Activated T-helper 2 cell treated with anti-CD3 and anti-CD28 coated beads, Interferon-gamma antibody, Interleukin-2, Interleukin-4, amounts not matched to agents 10 μg/mL and 5 μg/mL and 100 μg/mL, durations not matched to agents 14 hours and 24 hours and 36 hours (primary cell): ENCODE measurements at places on chromosomes 1 and 21.

- DNase-seq, result no peak
Observed at GRCh38 chr1:9044236-9044635, 18.0 kb upstream of the SLC2A7 start.

GRCh38 chr1:44619261-44619900 lies 54.9 kb downstream of the TMEM53 start:
- no peak for DNase-seq

GRCh38 chr1:87508247-87508787 lies 179.6 kb downstream of the LMO4 start:
- no peak for DNase-seq

DNA sequence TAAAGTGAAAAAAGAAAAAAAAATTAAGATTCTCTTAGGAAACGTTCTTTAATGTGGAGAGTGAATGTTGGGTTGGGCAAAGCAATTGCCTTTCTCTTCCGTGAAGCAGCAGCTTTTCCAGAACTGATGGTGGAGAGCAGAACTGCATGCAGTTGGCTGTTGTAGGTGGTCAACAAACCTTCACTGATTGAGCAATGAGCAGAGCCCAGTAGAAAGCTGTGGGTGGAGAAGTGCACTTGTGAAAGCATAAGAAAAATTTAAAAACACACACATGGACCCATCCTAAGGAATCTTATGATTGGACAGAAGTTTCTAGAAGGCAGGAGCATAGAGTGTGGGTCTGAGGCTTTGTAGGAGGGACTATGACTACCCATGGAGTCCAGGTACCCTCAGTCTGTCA lies 4.5 kb downstream of the PRELP start:
- no peak for DNase-seq

DNA sequence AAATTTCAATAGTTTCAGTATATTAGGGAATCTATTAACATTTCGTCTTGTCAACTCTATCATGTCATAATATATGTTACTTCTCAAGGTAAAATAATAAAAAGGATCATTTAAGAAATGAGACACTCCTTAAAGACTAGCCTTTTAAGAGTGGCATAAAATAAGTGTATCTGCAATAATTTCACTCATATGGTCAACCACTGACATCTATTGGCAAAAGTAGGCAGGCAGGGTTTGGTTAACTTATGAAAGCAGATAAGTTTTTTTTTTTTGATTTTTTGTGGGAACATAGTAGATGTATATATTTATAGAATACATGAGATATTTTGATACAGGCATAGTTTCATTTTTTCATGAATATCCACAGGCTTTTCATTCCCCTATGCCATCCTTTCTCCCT lies 5.5 kb upstream of the RGS21 start:
- DNase-seq, result no peak

DNA sequence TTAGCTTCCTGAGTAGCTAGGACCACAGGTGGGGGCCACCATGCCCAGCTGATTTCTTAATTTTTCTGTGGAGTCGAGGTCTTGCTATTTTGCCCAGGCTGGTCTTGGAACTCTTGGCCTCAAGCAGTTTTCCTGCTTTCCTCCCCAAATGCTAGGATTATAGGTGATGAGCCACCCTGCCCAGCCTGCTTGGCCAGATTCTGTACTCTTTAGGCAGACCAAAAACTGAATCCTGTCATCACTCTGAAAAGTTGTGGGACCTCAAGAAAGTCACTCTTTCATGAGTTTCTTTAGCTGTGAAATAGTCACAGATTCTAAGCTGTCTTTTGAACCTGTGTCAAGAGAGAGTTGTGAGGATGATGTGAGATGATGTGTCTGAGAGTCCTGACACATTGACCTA lies 105.4 kb downstream of the CAMTA1 start:
- no peak for DNase-seq

DNA sequence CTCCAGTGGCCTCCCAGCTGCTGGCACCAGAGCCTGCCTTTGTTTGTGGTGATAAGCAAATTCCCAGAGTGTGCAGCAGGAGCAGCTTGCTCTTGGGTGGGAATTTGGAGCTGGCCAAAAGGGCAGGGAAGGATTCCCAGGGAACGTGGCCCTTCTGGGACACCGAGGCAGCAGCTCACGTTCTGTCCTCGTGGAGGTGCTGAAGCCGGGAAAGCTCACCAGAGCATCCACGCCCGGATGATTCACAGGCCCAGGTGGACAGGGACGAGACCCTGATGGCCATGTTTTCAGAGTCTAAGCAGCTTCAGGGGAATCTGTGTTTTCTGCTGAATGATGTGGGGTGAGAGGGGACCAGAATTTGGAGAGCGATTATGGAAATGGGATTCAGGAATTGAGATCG lies 19.1 kb upstream of the KLHDC7A start:
- DNase-seq, result no peak

- DNase-seq, result no peak
Observed at GRCh38 chr1:232168508-232168907, 461.4 kb downstream of the SIPA1L2 start.

DNA sequence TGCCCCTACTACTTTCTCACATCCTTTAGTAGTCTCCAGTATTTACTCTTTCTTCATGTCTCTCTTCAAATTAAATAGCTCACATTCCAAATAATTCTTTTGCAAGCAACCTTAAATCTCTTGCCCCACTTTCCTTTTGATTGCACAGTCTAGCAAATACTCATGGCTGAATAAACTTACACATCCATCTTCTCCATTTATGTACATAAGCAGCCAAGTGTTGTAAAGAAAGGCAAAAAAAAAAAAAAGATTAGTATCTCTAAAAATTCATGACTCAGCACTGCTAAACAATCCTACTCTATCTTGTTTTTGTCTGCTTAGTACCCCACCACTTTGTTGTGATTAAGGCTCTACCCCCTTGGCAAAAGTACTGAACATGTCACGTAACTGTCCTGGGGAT lies 42.6 kb downstream of the F13B start:
- DNase-seq, result no peak

DNA sequence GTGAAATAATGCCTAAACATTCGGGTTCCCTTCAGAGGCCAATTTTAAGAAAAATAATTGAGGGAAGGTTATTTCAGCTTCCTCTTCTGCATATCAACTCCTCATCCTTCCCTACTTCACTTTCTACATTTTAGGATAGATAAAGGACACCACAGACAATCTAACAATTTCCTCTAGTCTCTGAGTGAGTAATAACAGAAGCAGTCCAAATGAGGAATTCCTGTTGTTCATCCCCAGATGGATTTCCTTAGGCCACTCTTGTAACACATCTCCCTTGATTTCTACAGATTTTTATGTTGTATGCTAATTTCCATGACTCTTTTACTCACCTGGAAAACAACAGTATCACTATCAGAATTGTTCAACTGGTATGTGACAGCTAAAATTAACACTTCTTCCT lies 87.7 kb upstream of the LYPLAL1 start:
- DNase-seq, result no peak

DNA sequence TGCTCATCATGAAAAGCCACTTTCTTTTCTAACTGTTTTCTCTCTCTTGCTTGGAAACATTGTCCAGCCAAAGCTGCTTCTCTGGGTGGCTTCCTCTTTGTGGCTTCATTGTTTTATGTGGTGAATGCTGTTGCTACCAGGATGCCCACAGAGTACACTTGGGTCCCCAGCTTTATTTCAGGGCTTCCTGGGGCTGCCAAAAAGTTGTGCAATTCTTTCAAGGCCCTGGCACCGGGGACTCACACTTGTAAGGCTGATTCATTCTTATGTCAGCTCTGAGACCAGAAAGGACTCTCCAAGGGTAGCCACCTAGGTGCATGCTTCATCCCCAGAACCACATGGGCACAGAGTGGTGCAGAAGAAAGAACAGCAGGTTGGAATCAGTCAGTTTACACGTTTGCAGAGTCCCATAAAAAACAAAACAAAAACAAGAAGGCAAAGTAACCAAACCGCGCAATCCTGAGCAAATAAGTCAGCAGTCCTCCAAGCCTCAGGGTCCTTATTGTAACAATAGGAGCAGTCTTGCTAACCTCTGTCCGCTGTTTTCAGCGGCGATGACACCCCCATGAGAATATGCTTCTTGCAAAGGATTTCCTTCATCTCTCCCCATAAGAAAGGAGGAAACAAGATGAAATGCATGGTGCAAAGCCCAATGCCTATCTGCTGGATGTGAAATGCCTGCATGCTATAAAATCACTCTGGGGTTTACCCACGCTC lies 89.9 kb upstream of the SSX2IP start:
- no peak for DNase-seq

- DNase-seq, result no peak
Observed at GRCh38 chr21:38567335-38567969, 69.2 kb upstream of the ERG start.

DNA sequence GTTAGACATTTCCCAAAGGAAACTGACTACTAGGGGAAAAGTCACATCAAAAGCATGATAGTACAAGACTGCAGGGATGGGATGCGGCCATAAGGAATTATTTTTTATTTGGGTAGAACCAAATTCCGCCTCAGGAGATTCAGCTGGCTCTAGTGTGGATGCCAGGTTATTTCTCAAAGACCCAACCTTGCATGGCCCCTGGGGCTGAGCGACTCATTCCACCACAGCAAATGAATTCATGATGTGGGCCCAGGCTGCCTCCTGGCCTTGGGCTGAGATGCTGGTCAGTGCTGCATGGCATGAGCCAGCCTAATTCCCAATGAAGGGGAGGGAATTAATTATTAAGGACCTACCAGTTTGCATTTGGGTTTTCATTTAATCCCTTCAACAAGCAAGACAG lies 11.8 kb downstream of the TMEM35B start:
- DNase-seq, result no peak

DNA sequence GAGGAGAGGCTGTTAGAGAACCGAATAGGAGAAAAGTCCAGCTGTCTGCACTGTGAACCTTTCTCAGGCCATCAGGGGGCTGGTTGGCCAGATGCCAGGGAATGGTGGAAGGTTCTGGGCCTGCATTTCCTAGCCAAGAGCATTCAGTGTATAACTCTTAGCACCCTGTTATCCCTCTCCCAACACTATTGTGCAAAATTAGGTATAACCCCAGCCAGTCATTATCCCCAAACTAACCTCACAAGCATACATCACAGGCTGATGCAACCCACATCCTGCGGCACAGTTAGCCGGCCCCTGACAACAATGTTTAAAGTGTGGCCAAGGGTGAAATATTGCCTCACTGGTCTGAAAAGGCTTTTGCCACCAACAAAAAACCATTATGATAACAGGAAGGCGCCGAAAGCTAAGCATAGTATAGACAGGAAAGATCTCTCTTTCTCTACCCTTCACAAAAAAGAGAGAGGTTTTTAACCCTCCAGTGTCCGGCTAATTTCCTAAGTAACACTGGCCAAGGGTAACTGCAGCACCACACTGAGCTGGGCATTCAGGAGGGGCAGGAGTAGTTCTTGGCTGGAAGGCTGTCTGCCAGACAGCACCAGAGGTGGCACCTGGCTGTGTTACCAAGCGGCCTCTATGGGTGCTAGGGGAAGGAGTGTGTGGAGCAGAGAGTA lies 77.3 kb upstream of the BCAR3 start:
- peak; percentile 34 for DNase-seq

DNA sequence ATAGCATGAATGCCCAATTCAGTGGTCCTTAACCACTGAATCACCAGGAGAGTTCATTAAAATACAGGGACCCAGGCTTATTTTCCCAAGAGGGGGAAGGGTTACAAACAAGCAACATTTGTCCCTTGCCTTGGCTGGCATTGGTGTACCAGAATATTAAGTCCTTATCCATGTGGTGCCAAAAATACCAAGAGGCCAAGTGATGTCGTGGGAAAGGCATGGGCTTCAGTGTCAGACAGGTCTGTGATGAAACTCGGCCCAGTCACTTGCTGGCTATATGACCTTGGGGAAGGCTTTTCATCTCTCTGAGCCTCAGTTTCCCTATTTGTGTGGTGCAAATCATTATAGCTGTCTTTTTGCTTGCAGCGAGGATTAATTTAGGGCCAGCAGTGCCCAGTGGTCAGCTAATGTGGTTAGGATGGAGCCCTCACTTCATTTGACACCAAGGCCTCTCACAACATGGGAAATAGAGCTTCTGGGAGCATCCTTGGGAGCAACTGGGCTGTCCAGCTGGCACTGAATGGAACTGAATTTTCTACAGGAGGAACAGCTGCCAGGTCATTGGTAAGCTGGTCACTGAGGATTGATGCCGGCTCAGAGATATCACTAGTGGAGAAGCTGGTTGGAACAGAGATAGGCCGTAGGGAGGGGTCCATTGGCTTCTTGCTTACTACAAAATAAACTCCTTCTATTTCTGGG lies 77.2 kb upstream of the PPP2R5A start:
- no peak for DNase-seq

- no peak for DNase-seq
Observed at GRCh38 chr1:164726235-164726634, 167.3 kb downstream of the PBX1 start.
